ENCODE measurements at places on chromosomes 7 and 10.

- no peak for DNase-seq
Observed at GRCh38 chr10:119203006-119203405, 4.4 kb upstream of the GRK5 start.

DNA sequence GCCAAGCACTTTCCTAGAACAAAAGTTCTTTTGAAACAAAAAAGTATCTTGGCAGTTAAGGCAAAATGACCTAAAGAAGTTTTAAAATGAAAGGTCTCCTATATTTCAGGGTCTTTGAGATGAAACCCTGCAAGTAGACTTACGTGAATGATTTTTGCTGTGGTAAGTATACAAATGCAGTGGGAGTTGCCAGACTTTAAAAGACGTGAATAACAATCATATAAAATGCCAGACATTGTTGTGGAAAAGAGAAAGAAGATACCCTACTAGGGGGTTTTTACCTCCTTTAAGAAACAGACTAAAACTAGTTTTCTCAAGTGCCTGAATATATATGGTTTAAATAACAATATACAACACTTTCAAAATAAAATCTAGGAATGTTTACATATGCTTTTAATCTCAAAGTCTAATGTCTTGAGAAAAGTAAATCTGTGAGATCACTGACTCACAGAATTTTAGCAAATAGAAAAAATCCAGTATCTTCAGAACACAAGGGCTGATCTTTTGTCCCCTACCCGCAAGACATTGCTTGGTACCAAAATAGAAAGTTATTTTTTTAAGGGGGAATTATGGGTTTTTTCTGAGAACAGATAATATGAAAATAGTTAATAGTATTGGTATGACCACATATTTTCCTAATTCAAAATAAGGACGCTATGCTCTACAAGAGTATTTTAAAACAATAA, 29.5 kb downstream of the LRRC17 start:
- DNase-seq = no peak

- DNase-seq = no peak
Observed at GRCh38 chr10:69502589-69502988, 51.3 kb downstream of the TSPAN15 start.

DNA sequence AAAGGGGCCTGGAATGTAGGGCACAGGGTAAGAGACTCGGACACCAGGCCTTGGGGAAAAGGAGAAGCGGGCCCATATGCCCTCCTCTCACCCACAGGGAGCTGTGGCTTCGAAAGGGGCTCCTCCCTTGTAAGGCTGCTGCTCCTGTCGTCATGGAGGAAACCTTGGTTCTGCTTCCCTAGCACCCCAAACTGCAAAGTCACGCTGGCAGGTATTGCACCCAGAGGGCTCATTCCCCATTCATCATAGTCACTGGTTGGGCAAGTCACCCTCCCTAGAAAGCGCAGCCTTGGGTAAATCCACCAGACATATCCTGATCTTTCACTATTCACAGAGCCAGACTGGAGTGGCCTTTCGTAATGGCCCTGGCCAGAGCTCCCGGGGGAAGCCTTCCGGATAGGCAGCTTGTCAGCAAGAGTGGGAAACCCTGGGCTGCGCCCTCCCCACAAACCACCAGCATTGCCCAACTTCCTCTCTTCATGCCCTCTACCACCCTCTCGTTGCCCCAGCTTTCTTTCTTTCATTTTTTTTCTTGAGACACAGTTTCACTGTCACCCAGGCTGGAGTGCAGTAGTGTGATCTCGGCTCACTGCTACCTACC, 121.0 kb downstream of the HIP1 start:
- no peak for DNase-seq

GRCh38 chr10:1292611-1293031, 236.4 kb downstream of the WDR37 start:
- DNase-seq = no peak

- peak; percentile 51 for DNase-seq
Observed at GRCh38 chr7:80135309-80136104, 876 bp downstream of the GNAI1 start.

DNA sequence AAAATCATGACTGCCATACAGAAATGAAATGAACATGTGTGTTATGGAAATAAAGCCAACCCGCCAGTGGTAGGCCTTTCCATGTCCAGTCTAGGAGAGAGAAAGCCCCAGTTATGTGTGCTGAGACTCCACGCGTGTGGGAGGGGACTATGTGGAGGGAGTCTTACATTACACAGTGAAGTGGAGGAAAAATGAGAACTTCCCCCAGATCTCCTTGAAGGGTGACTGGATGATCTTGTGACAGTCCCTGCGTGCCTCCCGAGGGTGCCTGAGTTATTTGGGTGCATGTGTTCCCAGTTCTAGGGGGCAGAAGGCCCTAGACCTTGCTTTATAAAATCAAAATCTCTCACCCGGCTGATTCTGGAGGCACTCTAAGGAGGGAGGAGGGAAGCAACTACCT, 24.2 kb downstream of the UPP1 start:
- DNase-seq = no peak

DNA sequence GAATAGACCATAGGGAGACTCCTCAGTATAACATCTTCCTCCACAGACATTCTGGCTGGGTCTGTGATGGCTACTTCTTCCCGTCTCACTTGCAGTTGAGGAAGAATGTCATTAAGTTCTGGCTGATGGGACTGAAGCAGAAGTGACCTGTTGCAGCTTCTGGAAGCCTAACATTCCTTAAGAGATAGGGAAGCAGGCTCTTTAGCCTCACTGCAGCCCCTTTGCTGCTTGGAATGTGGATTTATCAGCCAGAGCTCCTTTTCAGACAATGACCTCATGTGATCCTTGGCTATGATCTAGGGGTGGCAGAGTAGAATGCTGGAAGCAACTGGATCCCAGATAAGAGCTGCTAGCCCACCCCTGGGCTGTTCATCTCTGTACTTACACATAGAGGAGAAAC, 142.5 kb downstream of the RNF216 start:
- DNase-seq = no peak

- DNase-seq = no peak
Observed at GRCh38 chr7:158452331-158452730, 135.3 kb downstream of the PTPRN2 start.

GRCh38 chr10:76497666-76498065, 1066.2 kb downstream of the LRMDA start:
- DNase-seq = no peak

DNA sequence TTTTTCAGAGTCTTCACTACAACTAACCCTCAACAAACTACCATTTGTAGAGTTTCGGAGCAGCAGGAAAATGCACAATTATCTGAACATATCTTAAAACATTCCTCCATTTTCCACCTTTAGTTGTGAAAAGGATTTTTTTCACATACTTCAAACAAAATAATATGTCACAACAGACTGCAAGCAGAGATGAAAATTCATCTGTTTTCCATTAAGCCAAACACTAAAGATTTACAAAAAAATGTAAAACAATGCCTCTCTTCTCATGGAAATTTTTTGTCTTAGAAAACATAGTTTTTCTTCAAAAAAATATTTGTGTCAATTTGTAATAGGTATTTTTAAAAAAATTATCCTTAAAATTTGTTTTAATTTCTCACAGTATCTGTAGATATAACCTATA, 98.9 kb downstream of the ARHGAP12 start:
- DNase-seq = no peak
